ENCODE measurements at places on chromosomes 6 and 20.

DNA sequence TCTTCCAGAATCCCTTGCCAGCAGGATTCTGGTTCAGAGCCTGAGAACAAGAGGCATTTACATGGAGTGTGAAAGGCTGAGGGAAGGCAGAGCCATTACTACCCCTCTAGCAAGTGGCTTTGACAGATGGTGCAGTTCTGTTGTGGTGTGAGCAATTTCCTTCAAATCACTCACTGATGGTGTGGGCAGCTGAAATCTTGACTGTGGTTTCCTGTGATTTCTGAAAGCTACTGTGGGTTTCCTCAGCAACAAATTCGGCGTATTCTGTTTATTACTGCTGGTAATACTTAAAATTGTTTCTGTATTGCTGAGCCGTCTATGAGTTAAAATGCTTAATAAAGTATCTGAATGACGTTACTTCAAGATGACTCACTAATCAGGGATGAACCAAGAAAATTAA lies 181.5 kb upstream of the TCF21 start:
- DNase-seq: no peak

DNA sequence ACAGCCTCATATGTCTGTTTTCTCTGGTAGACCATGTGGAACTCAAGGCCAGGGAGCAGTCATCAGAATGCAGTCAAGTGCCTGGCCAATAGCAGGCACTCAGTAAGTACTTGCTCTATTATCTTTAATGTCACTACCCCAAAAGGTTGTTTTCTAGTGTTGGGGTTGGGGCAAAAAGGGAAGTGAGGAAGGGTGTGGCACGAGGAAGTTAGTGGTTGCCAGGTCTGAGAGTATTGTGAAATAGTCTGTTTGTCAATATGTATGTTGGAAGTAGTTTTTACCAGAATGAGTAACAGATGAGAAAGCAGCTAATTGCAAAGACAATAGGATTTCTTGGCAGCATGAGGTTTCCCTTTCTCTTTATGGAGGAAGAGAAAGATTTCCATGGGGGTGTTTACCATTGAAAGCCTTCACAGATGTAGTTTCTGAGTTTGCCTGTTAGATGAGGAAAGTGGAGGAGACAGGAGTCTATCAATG lies 59.5 kb upstream of the ARMH2 start:
- no peak for DNase-seq

GRCh38 chr6:148431413-148431812 lies 88.8 kb downstream of the SASH1 start:
- no peak for DNase-seq

- DNase-seq: no peak
Measured at GRCh38 chr6:37259191-37259590, 1.2 kb upstream of the TMEM217 start.

DNA sequence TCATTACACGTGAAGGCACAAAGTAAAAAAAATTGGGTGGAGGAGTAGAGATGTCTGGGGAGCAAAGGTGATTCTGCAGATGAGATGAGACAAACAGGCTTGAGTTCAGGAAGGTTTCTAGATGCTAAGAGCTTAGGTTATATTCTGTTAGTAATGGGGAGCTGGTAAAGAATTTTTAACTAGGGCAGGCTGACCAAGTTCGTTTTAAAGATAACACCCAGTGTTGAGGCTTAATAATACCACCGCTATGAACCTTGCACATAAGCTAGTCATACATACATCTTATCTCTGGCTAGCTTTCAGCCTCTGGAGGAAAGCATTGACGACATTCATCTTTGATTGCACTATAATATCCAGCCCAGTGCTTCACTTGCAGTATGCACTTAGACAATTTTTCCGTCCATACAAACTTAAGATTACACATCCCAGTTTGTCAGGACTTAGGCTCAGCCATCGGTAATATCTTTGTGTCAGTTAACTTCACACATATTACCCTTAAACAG lies 12.1 kb downstream of the NHSL1 start:
- DNase-seq: no peak

GRCh38 chr20:17557675-17558006 lies 12.2 kb upstream of the DSTN start:
- no peak for DNase-seq

- DNase-seq: no peak
Measured at GRCh38 chr6:46058951-46059350, 43.3 kb upstream of the CLIC5 start.

DNA sequence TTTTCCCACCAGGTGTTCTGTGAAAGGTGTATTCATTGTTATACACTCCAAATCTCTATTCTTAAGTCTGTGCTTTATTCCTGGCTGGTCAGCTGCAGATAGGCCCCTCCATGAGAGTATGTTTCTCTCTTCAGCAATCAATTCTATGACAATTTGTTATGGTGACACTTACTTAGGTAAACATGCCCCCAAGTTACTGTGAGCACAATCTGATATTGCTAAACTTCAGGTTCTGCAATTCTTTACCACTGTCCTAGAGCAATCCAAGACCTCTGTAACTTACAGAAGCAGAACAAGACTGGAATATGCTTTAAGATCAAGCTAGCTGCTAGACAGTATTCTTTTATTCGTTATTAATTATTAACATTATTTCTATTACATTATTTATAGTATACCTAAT lies 391.9 kb downstream of the FRK start:
- DNase-seq: no peak

- no peak for DNase-seq
Measured at GRCh38 chr6:101257163-101257562, 136.3 kb upstream of the GRIK2 start.

DNA sequence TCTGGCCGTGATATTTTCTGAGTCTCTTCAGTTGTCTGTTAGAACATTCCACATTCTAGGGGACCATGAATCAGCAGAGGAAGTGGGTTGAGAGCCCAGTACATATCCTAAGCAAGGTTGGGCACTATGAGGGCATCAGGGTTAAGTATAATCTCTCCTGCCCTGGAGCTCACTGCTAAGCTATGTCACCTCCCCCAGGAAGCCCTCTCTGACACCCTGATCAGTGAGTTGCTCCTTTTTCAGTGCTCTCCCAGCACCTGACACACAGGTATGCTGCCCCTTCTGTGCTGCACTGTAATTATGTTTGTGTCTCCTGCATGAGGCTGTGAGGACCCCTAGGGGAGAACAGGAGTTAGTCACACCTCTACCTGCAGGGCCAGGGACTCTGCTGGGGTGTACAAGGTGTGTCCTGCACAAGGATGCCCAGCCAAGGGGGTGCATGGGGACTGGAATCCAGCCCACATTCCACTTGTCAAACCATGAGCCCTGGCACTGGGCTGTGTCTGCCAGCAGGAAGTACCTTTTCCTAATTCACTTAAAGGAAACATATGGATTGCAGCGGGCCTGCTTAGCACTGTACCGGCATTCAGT lies 3.9 kb downstream of the RAB44 start:
- DNase-seq: no peak

- no peak for DNase-seq
Measured at GRCh38 chr6:137903933-137904821, 37.1 kb downstream of the TNFAIP3 start.

GRCh38 chr6:17585766-17586490 lies 14.2 kb upstream of the FAM8A1 start:
- no peak for DNase-seq

- DNase-seq: no peak
Measured at GRCh38 chr6:10205892-10206291, 209.0 kb downstream of the TFAP2A start.

DNA sequence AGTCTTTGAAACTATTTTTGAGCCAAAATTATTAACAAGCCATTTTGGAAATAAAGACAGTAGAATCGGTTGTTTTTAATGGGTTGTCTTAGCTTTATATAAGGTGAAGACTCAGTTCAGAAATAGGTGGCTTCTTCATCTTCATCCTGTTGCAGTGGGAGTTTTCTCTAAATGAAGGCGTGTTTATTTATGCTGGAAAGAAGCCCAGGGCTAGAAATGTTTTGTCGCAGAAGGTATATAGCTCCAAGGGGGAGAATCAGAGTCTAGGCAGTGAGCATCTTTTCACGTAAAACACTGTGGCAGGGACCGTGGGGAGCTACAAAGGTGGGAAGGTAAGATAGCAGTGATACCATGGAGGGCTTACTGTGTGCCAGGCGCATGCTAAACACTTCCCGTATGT lies 34.3 kb downstream of the FARS2 start:
- DNase-seq: no peak

DNA sequence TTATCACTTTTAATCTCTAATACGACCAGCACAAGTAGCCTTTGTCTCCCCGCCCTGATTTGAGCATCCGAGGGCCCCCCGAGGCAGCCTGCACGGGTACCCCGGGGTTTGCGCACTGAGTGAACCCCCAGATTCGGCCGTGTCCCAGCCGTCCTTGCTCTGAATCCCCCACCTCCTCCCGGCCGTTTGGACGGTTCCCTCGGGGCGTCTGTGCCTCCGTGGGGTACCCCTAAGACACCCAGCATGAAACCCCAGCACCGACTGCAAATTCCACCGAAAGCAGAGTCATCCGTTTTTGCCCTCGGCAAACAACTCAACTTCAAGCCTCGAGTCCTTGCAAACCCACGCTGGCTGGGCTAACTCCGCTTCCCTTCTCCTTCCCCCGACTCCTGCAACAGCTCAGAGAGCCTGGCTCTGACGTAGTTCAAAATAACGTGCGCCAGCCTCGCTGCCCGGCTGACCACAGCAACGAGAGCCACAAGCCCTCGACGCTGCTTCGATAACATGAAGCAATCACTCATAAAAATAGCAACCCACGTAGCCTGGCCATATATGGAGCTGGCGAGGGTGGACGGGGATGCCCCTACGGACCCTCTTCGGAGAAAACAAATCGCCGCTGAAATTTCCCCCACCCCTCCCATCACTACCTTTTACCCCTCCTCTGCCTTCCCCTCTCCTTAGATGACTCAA lies 764 bp upstream of the SNAP25 start:
- DNase-seq: no peak

DNA sequence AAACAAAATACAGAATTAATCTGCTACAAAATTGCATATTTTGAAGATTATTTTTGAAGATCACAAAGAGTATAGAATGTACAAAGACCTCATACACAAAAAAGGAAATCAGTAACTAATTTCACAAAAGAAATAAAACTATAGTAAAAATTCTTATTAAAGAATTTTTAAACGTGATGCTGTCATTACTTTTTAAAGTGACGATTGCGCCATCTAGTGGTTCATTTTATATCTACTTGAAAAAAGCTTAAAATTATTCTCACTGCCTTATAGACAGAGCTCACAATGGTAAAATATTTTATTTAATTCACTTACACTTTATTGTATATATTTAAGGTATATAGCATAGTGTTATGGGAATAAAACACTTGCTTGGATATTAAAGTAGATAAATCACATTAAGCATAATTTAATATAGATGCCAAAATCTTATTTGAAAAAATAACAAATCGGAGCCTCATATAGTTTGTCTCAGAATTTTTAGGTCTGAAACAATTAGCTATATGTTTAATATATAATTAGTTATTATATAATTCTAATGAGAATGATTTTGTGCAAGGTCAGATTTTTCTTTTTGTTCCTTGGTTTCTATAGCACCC lies 128.8 kb downstream of the PHF3 start:
- no peak for DNase-seq

GRCh38 chr6:85997206-85997605 lies 354.5 kb upstream of the SYNCRIP start:
- no peak for DNase-seq

GRCh38 chr20:60365882-60366281 lies 407.7 kb downstream of the CDH26 start:
- DNase-seq: no peak

DNA sequence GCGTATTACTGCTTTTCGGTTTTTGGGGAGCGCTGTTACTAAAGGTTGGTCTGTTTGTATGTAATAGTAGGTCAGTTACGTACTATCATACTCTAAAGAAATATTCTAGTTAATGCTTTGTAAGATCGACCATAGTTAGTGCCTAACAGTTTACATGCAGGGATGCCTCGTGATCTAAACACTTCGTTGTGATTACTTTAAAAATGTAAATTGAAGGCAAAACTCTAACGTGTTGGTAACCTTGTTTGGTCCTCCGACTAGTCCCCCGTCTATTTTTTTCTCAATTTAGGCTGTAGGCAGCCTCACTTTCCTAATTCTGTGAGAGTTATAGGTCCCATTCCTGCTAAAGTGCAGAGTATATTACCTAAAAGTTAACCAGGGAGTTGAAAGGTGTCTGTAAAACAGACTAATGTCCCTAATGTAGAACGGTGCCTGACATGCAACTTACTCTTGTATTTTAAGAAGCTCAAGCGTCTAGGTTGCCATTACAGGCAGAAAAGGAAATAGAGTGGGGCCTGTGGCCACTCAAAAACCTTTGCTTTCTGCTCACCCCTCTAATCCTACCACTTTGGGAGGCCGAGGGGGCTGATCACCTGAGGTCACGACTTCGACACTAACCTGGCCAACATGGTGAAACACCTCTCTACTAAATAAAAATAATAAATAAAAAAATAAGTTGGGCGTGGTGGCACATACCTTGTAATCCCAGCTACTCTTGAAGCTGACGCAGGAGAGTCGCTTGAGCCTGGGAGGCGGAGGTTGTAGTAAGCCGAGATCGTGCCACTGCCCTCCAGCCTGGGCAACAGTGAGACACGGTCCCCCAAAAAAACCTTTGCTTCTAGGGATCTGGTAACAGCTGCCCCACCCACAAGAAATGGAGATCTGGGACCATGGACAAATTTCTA lies 37.8 kb downstream of the HFE start:
- DNase-seq: no peak

DNA sequence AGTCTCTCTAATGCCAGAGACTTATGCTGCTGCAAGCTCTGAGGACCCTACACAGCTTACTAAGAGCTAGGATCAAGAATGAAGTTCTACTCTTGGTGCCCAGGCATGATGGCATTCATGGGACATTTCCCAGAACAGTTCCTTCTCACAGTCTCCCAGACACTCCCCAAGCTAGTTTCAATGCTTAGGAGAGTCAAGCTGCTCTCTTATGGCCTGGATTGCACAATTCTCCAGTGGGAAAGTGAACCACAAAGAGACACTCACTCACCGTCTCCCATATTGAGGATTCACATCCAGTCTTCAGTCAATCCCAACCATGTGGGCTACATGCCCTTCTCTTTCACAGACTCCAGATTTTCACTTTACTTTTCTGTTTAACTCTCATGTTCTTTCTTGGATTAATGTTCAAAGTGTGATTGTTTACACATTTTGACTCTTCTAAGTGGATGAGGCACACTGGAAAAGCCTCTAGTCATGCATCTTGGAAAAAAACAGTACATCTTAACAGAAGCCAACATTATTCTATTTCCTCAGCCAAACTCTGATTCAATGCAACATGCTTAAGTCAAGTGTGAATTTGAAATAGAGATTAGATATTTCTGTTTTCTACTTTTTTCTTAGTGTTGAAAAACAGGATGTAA lies 447.8 kb upstream of the BTBD3 start:
- DNase-seq: no peak

GRCh38 chr6:125167579-125167978 lies 14.0 kb downstream of the TPD52L1 start:
- no peak for DNase-seq

GRCh38 chr20:63578224-63579016 lies 4.4 kb upstream of the HELZ2 start:
- DNase-seq: no peak

- DNase-seq: no peak
Measured at GRCh38 chr6:56571605-56572004, 71.1 kb downstream of the DST start.

DNA sequence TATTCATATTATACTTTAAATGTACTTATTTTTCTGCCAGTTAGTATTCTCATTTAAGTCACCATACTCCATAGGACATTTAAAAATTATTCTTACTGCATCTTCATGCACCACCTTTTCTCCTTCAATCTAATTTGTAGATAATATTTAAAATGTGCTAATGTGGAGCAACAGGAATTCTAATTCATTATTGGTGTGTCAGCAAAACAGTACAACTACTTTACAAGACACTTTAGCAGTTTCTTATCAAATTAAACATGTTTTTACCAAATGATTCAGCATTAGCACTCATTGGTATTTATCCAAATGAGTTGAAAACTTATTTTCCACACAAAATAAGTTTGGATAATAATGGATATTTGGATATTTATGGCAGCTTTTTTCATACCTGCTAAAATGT lies 1041.8 kb upstream of the ADGRB3 start:
- DNase-seq: no peak

Data from heart left ventricle (tissue), 16 donors.